GM23338 (cell line): ENCODE measurements at places on chromosomes 3 and 15. TPM values are rescaled to one million over a fixed set of nuclear protein-coding genes. Genes with fewer than 3 reads are reported as not detected.

GRCh38 chr3:52433328-52433995, 11.4 kb downstream of the SEMA3G start:
- no peak for DNase-seq

- DNase-seq: no peak
Observed at GRCh38 chr15:64925335-64926330, 13.9 kb downstream of the ANKDD1A start.

- no peak for DNase-seq
Observed at GRCh38 chr15:84828086-84828908, 11.1 kb downstream of the ALPK3 start.

DNA sequence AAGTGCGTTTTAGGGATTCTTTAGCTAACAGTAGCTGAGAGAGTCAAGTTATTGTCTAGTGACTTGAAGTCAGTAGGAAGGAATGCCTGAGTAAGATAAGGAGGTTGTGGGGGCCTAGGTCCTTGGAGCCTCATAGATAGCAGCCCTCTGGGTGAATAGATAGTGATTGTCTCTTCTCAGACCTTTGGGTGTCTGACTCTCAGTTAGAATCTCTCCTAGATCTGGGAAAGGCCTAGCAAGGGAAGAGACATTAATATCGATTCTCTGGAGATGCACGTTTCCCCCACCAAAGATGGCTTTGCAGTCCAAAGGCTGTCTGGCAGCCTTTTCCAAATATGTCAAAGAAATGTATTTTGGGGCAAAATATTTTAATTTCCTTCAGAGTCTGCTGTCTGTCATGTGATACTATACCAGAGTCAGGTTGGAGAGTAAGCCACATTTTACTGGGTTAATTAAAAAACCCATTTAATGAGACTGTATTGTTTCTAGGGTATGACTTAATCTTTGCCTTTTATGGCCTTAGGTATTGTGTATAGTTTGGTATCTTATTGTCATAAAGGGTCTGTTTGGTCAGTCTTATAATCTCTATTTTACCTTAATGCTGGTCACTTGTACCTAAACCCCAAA, 92.2 kb downstream of the ST6GAL1 start:
- DNase-seq: no peak

DNA sequence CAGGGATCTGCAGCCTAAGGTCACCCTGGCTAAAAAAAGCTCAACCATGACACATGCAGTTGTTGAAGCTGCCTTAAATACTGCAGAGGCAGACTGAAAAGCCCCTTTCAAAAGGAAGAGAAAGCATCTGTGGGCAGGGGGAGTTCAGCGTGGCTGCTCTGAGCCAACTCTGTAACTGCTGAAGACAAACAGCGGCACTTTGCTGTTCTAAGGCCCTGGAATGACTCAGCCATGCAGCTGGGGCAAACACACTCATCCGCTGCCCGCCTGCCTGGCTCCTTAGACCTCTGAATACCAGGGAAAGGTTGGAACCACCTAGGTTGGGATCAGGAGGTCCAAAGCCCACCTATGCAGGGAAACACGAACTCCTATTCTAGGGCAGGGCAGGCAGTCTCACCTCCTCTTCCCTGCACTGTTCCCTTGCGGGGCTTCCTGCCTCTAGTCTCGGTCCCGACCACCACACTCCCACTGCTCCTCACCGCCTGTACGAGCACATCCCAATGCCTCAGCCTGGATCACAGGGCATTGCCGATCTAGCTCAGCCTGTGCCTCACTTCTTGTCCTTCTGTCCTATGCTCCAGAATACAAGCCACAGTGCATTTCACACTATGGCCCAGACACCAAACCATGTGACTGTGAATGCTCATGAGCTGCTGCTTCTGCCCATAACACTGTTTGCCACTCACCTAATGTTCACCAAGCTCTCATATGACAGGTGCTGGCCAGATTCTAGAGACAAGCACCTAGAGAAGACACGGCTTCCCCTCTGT, 6.6 kb upstream of the MUSTN1 start:
- DNase-seq: no peak

DNA sequence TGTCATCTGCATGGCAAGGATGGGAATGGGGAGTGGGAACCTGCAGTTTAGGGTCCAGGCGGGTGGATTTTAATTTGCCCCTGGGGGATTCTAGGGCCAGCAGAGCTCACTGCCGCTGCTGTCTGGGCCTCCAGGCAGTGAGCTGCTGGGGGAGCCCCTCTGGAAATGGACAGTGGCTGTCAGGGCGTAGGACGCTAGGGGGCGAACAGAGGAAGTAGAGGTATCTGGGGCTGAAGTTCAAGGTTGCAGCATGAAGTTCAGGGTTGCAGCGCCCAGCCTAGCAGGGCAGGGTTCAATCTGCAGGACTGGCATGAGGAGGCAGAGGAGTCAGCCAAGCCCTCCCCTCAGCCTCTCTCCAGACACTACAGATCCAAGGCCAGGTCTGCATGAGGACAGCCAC, 49.5 kb downstream of the APBA2 start:
- DNase-seq: peak; percentile 85

GRCh38 chr3:49132437-49133225, at the start of gene LAMB2:
TSS of gene LAMB2 (minus strand) at chr3:49133050. CDS start at chr3:49132867, 183 bp downstream.
- DNase-seq: peak; percentile 93

- no peak for DNase-seq
Observed at GRCh38 chr3:187207624-187208023, 10.3 kb downstream of the RTP1 start.

DNA sequence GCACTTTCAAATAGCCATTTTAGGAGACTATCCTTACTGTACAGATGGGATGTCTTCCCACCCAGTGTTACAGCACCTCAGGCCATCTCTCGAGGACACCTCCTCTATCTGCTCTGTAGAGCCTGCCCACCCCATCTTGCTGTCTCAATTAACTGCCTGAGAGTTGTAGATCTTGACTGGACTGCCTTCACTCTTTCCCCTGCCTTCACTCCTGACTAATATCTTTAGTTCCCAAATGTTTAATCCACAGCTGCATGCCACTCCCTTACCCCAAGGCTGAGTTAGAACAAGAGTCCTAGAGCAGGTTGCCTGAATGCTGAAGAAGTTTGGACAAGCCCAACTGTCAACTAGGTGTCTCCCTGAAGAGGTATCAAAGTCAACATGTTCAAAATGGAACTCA, 1.3 kb upstream of the PP2D1 start:
- no peak for DNase-seq

DNA sequence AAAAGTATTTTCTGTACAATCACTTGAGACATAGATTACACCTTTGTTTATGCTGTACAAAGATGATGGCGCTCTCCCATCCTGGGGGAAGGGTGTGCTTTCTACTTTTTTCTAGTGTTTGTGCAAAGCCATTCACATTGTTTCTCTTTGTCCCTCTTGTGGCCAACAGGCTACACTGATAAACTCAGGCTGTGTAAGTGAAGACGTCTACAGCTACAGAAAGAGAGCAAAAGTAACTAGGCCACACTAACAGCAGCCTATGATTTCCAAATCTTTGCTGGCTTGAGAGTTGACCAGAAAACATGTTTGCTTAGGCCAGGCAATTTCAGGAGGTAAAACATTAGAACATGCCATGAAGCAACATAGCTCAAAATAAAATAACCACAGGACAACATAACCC, 75.1 kb downstream of the FOXB1 start:
- DNase-seq: peak; percentile 62

DNA sequence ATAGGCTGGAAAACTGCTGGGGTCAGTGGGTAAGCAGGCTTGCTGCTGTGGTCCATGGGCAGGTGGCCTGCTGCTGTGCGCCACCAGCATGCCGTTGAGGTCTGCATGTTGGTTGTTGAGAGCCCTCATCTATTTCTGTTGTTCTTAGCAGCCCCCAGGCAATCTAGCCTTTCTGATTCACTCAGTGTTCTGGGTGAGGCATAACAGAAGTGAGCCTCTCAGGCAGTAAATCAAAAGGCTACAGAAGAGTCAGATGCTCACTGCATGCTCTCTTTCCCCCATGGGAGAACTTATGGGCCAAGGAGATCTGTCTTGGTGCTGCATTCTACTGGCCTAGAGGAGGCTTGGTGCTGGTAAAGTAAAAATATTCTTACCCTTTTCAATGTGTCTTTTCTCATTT, 67.8 kb upstream of the ATP10A start:
- DNase-seq: no peak

PRR23B gene
- not detected in 2 replicates for total RNA-seq

COL6A6 gene
- 0.04 and 0.07 TPM in 2 replicates for total RNA-seq
